ENCODE measurements at places on chromosomes 5 and 9.
A peak's percentile ranks its signal among the peaks of the same experiment; 100 is the strongest.

- DNase-seq: no peak
Measured at GRCh38 chr5:163894645-163895044, 389.2 kb downstream of the MAT2B start.

GRCh38 chr5:139413153-139413552 lies 9.3 kb upstream of the SPATA24 start:
- DNase-seq: no peak

- DNase-seq: no peak
Measured at GRCh38 chr9:68822596-68823165, 117.6 kb downstream of the PIP5K1B start.

- DNase-seq: peak; percentile 79
Measured at GRCh38 chr5:169243651-169244422, 57.1 kb downstream of the SLIT3 start.

DNA sequence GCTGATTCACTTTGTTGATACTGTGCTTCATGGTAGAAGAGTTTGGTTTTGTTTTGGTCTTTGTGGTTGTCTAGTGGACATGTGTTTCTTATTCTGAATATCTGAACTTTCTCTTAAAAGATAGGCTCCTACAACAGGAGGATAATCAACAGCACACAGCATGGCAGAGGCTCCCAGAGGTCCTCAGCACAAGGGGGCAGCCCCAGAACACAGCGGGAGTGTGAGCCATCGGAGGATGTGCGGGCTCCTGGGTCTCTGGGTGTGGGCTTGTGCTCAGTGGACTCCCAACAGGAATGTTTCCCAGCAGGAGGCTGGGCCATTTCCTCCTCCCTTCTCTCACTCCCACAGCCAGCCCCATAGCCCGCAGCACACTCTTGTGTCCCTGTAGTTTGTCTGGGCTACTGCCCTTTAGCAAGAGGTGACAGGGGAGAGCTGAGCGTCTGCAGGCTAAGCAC lies 164.3 kb upstream of the OTULINL start:
- DNase-seq: no peak

DNA sequence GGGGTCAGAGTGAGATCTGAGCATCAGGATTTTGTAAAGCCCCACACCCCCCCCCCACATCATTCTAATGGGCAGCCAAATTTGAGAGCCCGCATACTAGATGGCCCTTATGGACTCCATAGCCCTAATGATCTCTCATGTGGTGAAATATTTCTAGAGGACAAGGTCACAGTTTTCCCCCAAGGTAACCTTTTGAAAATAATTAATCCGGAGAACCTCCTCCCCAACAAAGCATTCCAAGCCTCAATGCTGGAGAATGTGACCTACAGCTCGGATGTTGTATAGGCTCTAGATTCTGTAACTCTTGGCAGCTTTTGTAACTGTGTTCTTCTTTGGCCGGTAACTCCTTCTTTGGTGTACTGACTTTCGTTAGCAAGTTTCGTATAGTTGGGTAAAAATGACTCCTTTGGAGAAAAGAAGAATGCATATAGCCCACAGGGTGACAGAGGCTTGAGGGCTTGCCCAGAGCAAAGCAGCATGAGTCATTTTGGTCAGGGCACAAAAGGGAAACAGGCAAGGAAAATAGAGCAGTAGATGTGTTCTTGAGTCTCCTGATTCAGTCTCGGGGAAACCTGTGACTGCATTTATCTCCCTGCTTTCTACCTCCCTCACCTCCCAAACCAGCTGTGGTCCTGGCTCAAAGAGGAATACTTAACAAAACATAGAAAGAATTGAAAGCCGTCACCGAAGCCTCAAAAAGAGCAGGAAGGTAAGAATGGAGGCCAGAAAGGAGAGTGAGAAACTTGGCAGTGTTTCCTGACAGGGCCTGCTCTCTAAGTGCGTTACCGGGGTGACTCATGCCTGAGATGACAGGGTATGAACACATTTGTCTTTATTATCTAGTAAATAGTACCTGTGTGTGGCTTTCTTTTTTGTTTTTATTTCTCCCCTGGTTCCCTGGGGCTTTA lies 6.6 kb upstream of the XPA start:
- no peak for DNase-seq

GRCh38 chr5:140007311-140007710 lies 35.8 kb downstream of the NRG2 start:
- no peak for DNase-seq

DNA sequence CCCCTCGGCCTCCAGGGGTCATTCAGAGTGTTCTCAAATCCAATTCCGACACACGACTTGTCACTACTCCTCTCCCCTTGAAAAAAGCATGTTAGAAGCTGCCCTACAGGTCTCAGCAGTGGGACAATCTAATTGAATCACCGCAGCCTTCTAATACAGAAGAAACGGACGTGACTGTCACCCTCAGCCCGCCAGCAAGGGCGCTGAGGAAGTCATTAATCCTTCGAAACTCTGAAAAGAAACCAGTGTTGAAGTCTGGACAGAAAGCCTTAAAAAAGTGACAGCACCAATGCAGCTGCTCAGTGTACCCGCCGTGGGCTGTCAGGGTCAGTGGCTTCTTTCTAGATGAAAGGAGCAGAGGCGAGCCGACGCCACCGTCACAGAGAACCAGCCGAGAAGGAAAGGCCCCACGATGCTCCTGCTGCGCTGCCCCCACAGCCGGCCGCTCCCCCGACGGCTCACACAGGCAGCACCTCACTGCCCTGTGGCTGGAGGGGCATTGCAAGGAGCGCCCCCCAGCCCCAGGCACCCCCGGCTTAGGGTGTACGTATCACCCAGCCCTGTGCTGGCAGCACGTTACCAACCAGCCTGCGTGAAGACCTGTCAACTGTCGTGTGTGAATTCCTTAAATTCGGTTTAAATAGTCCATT lies 5.7 kb downstream of the BRD3OS start:
- DNase-seq: no peak

- no peak for DNase-seq
Measured at GRCh38 chr9:85443190-85443598, 298.6 kb downstream of the AGTPBP1 start.

GRCh38 chr5:43410414-43410813 lies 1.8 kb downstream of the CCL28 start:
- DNase-seq: no peak

DNA sequence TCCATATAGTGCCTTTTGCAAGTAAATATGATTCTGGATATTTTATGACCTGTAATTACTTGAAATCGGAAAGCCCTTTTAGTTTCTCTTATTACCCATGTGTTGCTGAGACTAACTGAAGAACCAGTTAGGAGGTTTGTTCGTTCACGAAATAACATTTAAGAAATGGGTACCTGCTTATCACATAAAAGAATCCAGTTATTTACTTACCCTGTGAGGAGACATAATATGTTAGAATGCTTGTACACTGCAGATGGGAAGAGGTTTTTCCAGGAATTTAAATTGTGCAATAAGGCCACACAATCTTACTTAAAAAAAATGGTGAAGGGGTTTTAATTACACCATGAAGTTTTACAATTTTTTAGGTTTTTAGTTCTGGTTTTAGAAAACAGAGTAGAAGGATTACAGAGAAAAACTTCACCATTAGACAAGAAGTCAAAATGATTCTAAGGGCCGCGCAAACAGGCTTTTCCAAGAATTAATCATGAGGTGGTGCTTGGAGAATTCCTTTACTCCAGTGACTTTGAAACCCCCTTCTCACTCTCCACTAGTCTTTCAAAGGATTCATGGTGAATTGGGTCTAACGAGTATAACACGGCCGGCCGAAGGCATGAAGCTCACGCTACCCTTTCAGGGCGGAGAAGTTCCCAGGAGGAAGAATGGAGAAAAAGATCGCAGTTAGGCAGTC lies 1.1 kb upstream of the PTGER4 start:
- DNase-seq: no peak

Data from putamen (tissue), 1 donor.